Occipital lobe (tissue), 3 donors: ENCODE measurements at places on chromosomes 11 and 22.
A peak's percentile ranks its signal among the peaks of the same experiment; 100 is the strongest.

DNA sequence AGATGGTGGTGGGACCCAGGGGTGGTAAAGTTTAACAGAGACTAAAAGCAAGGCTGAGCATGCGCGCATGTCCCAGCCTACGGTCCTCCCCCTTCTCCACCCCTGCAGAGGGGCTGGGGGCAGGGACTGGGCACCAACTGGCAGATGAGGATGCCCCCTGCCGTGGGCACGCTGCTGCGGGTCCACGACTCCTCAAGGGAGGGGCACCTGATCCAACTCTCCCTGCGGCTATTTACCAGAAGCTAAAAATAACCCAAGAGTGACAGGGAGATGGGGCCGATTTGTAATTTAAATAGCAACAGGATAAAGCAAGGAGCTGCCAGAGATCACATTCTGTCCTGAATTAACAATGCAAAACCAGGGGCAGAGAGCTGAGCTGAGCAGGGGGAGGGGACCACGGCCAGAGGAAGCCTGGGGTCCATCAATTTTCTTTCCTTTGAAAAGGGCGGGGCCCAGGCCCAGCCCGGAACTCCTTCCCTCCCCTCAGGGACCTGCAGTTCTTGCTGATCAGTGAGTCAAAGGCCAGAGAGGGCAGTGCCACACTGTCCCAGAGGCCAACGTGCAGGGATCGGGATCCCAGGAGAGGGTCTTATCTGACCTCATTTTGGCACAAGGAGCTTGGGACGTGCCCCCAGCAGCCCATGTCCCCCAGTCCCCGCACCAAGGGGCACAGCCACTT lies 8.1 kb upstream of the DGKZ start:
- no peak for DNase-seq

- no peak for DNase-seq
Observed at GRCh38 chr11:6200975-6201374, 2.0 kb downstream of the OR52W1 start.

GRCh38 chr11:99937330-99937729 lies 749.8 kb upstream of the ARHGAP42 start:
- no peak for DNase-seq

- DNase-seq: no peak
Observed at GRCh38 chr22:22098457-22099193, 116.0 kb upstream of the TOP3B start.

DNA sequence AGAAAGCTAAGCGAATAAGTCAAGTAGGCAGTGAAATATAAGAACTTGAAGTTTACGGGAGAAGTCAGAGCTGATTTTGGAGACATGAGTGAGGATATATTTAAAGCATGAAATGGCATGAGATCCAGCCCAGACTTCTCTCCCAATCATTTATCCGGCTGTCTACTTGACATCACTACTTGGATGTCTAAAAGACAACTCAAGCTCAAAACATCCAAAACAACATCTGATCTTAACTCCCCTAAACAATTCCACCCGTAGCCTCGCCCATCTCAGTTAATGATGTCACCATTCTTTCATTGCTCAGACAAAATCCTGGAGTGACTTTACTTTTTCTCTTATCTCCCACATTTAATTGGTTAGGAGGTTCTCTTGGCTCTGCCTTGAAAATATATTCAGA lies 44.5 kb downstream of the WEE1 start:
- no peak for DNase-seq

- no peak for DNase-seq
Observed at GRCh38 chr11:107272561-107272960, 185.1 kb downstream of the CWF19L2 start.

- DNase-seq: peak; percentile 18
Observed at GRCh38 chr11:114180301-114181055, 115.7 kb upstream of the NNMT start.

- no peak for DNase-seq
Observed at GRCh38 chr11:44235765-44236201, 74.2 kb downstream of the ALX4 start.

- DNase-seq: peak; percentile 1
Observed at GRCh38 chr11:111329306-111330204, 31.2 kb downstream of the POU2AF3 start.

GRCh38 chr11:69635804-69636511 lies 5.0 kb upstream of the CCND1 start:
- DNase-seq: no peak

DNA sequence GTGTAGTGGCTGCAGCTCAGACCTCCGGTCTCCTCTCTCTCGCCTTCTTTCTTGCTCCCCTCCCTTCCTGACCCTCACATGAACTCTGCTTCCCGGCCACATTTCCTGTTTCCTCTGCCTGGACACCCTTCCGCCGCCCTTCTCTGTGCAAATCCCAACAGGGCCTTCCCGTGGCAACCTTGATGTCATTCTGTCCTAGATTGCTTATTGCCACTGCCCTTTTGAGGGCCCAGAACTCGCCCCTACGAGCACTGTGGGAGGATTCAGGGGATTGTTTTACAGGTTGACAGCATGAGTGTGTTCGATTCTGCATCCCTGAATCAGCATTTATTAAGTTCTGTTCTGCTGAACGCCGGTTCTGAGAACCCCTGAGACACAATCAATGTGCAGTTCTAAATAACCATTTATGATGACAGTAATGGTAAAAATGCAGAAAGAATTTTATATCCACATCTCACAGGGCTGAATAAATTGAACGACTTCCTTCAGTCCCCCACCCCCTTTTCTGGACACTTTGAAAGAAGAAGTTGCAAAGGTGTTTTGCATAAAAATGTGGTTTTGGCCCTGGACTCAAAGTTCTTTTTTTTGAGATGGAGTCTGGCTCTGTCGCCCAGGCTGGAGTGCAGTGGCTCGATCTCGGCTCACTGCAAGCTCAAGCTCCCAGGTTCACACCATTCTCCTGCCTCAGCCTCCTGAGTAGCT lies 6.4 kb downstream of the BATF2 start:
- DNase-seq: no peak

- DNase-seq: no peak
Observed at GRCh38 chr11:31802609-31802989, 8.5 kb downstream of the PAX6 start.

GRCh38 chr22:27999876-28000275 lies 80.8 kb upstream of the PITPNB start:
- DNase-seq: no peak

DNA sequence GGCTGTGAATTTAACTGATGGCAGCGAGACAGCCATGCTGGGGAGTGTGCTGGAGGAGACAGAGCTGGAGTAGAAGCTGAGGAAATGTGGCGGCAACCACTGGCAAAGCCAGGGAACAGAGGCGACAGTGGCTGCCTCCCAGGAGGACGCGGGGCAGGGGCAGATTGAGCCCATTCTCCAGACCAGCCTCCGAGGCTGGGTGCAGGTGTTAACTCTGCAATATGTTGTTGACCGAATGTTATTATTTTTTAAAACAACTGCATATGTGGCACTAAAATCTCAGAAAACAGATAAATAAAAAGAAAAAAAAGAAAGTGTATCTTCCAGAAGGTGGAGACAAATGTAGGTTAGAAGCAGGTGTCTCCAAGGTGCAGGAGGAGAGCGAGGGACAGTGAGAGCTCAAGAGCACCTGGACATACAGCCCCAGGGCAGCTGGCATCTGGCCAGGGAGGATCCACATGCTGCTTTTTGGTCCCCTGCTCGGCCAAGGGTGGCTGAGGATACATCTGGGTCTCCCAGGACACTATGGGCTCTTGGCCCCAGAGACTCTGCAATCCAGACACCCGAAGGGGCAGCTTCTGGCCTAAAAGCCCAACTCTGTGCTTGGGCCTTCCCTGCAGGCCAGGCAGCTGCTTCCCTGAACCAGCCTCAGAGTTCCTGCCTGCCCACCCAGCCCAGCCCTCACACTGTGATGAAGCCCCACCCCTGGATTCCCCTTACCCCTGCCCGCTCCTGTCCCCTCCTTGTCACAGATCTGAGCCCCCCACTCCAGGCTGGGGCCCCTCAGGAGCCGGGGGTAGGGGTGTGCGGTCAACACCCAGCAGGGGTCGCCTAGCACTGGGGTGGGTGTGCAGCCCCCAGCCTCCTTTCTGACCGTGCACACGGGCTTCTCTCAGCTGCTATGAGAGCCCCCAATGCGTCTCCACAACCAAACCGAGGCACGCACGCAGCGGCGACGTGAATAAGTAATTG lies 12.9 kb downstream of the RTN4R start:
- no peak for DNase-seq

DNA sequence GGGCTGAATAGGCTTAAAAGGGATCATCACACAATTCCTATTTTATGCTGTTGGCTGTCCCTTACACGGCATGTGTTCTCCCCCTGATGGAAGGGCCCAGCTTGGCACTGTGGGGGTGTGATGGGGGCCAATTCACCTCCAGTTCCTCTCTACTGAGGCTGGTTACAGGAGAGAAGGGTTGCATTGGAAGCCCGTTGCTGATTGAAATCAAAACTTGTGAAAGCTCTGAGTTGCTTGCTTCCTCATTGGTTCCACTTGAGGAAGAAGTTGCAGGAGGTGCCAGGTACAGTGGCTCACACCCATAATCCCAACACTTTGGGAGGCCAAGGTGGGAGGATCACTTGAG lies 13.3 kb upstream of the PRG2 start:
- no peak for DNase-seq

DNA sequence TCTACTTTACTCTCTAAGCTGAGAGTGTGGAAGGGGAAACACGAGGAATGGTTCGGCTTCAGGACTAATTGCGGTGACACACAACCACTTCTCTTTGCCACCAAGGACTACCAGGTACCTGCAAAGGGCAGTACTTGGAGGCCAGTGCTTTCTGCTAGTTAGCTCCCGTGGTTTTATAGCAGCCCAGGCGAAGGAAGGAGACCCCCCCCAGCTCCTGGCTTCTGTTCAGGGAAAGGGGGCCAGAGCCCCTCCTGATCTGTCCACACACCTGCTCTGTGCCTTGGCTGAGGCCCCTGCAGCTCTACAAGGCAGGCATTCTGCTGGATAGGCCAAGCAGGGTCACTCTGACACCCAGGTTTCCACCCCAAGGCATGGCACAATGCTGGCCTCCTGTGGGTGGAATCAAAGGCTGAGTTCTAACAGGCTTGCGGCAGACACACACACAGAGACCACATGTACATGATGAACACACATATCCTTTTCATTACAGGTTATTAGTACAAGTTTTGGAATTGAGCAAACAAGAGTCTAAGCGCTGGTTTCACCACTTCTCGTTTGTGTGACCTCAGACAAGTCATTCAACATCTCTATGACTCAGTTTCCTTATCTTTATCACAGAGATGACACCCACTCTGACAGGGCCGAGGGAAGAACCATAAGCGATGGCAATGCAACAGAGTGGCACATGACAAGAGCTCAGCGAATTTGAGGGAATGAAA lies 7.5 kb downstream of the SERPIND1 start:
- no peak for DNase-seq

DNA sequence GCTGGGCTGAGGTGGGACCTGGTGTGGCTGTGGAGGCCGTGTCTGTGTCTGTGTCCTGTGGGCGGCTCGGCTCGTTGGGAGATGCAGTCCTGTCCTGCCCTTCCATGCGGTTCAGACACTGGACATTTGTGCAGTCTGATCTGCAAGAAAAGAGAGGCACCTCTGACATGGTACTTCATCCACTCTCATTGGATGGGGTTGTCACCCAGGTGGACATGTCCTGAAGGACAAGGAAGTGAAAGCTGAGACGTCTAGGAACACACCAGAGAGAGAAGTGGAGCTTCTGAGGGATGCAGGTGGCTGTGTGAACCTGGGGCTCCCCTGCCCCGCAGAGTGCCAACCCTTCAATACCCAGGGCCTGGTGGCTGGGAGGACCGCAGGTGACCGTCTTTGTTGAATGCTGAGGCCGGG lies 18.4 kb downstream of the TBX1 start:
- DNase-seq: no peak

DNA sequence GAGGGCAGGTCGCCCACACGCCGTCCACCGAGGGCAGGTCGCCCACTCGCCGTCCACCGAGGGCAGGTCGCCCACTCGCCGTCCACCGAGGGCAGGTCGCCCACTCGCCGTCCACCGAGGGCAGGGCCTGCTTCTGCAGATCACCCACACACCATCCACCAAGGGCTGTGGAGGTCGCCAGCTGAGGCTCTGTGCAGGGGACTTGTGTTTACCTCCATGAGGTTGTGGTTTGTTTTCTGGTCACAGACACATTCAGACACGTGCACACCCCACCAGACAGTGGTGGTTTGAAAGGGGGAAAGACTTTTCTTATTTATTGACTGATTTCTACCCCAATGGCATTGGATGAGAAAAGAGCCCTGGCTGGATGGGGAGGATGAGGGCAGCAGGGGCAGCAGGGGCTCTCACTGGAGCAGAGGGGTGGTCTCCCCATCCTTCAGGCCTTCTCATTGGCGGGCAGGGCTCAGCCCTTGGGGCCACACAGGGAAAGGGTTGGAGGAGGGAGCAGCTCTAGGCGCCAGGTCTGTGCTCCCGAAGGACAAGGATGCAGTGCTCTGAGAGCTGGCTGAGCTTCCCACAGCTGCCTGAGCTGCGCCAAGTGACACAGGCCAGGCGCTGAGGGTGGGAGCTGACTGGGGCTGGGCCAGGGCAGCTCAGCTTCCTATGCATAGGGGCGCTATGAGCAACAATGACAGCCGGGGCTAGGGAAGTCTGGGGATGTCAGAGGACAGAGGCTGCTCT lies 252.6 kb upstream of the B3GAT1 start:
- no peak for DNase-seq

DNA sequence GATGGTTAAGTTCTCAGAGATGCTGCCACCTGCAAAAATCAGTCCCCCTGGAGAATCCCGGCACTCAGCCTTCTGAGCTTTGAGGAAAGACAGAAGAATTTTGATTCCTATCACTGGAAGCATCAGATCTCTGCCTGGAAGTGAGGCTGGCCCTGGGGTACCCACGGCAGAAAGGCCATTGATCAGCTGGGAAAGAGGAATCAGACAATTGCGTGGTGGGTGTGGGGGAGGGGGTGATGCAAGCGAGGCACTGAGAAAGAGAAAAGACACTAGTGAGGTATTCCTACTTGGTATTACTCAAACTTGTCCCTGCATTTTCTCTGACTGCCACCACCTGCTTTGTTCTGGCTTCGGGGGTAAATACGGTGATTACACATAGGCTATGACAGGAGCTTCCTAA lies 96.1 kb downstream of the FEZ1 start:
- no peak for DNase-seq

- DNase-seq: no peak
Observed at GRCh38 chr11:9826390-9826789, 162.5 kb downstream of the SWAP70 start.

DNA sequence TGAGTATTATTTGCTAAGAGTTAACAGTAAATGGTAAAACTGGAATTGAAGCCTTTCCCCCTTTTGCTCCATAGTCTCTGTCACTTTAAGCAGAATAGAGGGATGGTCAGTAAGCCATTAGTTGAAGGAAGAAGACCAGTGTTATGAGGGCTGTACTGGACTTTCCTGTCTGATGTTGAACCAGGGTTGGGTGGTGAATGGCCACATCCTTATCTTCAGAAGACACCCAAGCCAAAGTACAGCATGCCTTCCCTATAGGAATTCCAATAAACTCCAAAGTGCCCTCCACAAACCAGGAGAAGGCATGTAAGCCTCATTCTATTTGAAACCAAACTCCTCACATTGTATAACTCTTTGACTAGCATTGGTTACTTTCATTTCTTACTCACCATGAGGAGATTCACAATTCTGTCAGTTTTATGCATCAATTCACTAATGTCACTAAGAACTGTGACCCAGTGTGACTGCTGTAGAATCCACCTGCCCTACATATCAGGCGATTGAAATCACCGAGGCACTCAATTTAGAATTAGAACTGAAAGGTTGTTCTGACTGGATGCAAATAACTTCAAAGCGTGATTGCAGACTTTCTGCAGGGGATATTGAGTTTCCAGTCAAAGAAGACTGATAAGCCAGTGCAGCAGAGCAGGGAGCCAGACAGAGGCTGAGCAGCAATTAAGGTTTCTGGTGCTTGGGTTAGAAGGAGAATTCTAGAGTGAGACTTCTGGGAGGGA lies 107.1 kb upstream of the DDI1 start:
- no peak for DNase-seq

- DNase-seq: peak; percentile 46
Observed at GRCh38 chr22:24985826-24986214, 33.3 kb downstream of the KIAA1671 start.
